ENCODE measurements at places on chromosomes 6 and 20.

DNA sequence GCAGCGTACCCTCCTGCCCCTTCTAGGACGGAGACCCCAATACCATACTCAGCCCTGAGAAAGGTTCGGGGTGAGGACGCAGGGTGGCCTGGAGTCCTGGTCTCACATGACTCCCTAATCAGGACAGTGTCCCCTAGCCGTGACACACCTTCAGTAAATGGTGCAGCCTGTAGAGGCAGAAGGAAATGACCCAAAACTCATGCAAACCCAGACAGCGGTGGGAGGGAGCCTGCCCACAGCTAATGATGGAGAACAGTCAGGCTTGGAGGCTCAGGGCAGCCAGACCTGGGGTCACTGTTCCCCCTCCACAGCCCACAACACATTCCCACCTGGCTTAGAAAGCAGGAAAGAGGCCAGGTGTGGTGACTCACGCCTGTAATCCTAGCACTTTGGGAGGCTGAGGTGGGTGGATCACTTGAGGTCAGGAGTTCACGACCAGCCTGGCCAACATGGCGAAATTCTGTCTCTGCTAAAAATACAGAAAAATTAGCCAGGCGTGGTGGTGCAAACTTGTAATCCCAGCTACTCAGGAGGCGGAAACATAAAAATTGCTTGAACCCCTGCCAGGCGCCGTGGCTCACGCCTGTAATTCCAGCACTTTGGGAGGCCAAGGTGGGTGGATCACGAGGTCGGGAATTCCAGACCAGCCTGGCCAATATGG lies 8.8 kb upstream of the HMGA1 start:
- DNase-seq = no peak

DNA sequence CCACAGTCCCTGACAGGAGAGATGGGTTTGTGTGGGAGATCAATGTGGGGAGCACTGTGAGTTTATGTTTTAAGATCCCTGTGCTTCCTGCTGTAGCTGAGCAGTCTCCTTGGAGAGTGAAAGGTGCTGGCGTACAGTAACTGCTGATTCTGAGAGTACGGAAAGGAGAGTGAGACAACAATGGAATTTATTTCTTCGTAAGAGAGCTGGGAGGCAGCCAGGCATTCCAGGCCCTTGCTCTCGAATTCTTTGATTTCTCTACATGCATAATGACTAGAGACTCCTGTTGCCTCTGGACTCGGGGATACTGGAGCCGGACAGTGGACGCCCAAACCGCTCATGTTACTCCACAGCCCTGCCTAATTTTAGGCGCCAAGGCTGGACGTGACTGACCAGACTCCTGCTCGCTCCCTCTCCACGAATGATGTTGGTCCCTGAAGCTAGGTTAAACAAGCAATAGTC lies 131.0 kb upstream of the PHACTR1 start:
- DNase-seq = no peak

DNA sequence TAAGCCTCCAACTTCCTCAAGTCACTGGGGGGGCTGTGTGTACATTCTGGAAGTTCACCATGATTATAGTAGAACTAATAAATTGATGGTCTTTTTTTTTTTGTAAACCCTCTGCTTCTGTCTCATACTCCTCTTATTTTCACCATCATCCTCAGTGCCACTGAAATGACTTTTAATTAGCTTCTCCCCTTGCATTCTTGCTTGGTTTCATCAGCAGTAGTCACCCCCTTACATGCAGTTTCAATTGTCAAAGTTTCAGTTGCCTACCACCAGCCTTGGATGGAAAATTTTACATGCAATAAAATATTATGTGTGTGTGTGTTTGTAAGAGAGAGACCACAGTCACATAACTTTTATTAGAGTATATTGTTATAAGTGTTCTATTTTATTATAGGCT lies 175.8 kb upstream of the BMP5 start:
- DNase-seq = no peak

GRCh38 chr6:14290041-14290771 lies 172.6 kb downstream of the CD83 start:
- no peak for DNase-seq

- no peak for DNase-seq
These were observed 57.9 kb downstream of the ELOVL5 start for GRCh38 chr6:53290537-53291510.

DNA sequence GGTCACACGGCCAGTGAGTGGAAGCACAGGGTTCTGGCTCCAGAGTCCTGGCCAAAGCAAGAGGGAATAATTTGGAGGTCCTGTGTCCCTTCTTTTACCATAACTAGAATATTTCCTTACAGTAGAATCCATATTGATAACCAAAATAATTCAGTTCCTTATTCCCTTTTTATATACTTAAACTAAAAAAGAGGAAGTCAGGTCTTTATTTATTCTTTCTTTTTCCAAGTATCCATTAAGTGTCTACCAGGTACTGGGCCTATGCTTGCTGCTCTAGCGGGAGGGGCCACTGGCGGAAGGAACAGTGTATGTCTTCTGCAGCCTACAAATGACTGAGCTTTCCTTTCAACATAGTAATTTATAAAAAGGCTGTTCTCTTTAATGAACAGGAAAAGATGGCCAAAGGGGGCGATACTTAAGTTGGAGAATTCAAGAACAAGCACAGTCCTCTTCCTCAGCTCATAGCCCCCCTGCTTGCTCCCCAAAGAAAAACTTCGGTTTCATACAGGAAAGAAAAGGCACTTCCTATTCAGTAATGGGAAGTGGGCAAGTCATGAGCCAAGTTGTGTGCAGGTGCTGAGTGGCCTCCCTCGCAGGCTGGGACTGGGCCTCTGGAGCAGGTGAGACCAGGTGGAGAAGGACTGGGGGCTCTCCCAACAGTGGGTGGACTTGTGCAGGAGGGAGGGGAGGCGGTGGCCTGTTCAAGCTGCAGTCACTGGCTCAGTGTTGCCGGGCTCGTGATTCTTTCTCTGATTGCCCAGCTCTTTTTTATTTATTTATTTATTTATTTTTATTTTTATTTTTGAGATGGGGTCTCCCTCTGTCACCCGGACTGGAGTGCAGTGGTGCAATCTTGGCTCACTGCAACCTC lies 110.9 kb downstream of the ARMC2 start:
- DNase-seq = no peak

GRCh38 chr6:22747571-22747970 lies 178.2 kb downstream of the HDGFL1 start:
- no peak for DNase-seq

DNA sequence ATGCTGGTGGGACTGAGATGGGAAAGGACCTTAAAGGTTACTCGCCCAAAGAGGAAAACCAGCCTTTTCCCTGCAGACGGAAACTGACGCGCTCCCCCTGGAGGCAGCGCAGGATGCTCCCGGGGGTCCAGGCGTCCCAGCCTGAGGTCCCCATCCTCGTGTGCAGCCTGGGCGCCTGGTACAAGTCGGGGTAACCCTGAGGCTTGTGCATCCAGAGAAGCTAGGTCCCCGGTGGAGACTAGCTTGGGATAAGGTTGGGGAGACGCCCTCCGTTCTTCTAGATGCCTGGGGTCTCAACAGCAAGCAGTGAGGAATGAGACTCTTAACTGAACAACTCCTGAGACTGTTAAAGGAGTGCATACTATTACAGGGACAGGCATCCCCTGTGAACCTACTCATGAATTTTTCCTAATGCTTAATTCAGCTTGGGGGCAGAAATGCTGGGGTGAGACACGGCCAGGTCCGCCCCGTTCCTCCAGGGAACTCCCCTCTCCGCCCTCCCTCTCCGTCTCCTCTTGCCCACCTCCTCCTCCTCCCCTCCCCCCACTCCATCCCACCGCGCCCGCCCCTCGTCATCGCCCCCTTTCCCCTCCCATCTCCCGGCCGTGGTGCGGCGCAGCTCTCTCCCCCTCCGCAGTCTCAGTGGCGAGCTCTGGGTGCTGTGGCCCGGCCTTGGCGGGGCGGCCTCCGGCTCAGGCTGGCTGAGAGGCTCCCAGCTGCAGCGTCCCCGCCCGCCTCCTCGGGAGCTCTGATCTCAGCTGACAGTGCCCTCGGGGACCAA lies at the start of gene PRSS35:
PRSS35 (plus strand) TSS at position 634 of the 781 bp plus-strand sequence. CDS start 10,908 bp downstream, outside the sequence.
- DNase-seq = no peak

Data from activated T-helper 9 cell treated with anti-CD3 and anti-CD28 coated beads, Interleukin-2, amount 50 U/mL, for 16 hours (primary cell).